ENCODE measurements at places on chromosomes 12 and 14.

DNA sequence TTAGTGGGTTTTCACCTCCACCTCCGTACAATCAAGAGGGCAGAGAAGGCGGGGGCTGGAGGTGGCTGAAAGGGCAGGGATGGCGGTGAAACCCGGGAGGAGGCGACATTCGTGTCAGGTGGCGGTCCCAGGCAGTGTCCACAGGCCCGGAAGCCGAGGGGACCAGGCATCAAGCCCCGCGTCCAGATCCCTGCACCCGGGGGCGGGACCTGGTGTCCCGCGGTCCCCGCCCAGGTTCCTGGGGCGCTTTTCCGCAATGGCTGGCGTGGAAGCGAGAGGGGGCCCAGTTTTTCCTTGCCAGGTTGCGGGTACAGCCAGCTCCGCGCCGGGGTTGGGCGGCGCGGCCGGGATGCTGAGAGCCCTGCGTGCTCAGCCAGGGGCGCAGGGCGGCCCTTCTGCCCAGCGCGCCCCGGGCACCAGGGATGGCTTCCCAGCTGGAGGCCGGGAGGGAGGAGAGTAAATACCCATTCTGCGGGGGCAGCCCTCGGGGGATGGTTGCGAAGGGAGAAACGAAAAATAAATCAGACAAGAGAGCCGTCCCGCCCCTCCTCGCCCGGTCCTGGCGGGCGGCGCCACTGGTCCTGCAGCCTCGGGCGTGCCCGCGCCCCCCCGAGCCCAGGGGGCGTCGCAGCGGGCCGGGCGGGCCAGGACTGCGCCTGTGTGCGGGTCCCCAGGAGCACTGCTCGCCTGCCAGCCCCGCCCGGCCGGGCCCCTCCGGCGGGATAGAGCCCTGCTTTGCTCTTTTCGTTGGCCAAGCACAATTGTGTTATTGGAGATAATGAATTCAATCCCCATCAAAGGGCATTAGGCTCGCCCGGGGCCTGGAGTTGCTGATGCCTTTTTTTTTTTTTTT is 11.5 kb downstream of the FOXA1 start:
- no peak for DNase-seq

- DNase-seq, result peak; percentile 10
These were observed 28.4 kb downstream of the DGLUCY start for GRCh38 chr14:91142214-91142668.

- DNase-seq, result no peak
These were observed 43.6 kb upstream of the NAA30 start for GRCh38 chr14:57346741-57347140.

DNA sequence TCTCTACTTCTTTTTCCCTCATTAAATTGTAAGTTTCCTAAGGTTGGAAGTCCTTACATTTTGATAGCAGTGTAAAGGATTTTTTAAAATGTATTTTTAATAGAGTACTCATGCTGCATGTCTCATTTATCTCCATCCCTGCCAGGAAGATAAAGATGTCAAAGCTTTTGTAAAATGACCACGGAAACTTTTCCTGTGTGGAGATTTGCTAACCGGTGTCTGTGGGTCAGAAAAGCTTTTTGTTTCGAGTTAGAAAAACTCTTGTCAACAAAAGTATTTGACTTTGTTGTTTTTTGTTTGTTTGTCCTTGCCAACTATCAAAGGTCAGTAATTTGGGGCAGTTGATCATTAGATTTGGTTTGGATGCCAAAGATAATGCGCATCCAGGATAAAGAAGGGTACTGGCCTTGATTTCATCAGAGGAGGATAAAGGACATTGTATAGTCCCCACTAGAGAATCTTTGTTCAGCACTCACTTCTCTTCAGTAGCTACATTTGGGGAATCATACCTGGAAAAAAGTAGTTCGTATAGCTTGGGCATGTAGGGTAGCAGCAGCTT is 156.8 kb upstream of the HIF1A start:
- no peak for DNase-seq

DNA sequence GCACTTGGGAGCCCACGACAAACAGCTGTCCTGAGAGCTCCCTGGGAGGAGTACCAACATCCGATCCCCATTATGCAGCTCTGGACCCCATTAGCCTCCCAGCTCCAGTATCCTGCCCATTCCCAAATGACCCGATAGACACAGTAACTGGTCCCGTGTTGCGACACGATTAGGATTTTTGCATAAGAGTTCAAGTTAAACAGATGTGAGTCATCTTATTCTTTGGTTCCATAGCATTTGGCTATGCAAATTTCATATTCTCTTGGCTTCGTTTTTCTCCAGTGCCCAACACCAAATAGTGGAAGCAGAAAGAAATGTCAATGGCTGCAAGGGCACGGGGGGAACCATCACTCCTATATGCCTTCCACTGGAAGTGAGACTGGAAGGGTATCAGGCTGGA is 43.0 kb upstream of the LRRC10 start:
- peak; percentile 49 for DNase-seq

DNA sequence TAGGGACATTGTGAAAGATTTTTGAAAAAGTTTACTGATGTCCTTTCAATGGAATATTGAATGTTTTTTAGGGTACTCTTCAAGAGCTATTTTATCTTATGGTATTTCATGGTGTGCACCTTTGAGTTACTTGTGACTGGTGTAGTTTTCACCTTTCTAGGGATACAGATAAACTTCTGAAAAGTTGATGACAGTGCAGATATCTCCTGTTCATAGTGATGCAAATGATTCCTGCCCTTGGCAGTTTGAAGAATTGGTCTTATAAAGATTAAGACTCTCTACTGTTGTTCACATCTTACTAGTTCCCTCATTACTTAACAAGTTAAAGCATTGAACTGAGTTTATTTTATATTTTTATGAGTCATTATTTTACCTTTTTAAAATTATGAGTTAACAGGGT is 408.9 kb downstream of the TRHDE start:
- no peak for DNase-seq

DNA sequence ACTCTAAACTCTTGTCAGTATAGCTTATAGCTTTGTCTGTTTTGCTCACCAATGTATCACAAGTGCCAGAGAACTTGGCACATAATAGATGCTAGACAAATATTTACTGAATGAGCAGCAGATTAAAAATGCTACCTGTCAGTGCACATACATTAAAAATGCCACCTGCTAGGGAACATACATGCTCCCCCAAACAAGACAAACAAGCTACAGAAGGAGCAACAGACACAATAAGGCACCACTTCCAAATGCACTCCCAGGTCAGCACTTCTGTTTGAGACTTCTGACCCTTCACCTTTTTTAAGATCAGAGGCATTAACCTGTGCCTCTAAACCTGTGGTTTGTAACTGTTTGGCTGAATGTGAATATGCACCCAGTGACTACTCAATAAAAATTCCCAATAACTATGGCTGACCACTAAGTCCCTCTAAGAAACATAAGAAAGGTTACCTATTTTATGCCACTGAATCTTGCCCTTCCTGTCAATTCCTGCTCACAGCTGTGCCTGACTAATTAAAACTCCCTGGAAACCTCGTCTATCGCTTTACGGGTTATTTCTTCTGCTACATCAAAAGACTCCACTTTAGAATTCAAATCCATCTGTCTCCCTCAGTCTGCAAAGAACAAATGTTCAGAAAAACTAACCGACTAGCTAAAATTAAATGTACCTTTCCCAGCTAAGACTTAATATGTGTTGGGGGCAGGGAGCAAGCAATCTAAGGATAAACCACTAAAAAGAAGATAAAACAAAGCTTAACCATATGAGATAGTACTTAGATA is 41.0 kb downstream of the HECTD4 start:
- DNase-seq, result no peak

DNA sequence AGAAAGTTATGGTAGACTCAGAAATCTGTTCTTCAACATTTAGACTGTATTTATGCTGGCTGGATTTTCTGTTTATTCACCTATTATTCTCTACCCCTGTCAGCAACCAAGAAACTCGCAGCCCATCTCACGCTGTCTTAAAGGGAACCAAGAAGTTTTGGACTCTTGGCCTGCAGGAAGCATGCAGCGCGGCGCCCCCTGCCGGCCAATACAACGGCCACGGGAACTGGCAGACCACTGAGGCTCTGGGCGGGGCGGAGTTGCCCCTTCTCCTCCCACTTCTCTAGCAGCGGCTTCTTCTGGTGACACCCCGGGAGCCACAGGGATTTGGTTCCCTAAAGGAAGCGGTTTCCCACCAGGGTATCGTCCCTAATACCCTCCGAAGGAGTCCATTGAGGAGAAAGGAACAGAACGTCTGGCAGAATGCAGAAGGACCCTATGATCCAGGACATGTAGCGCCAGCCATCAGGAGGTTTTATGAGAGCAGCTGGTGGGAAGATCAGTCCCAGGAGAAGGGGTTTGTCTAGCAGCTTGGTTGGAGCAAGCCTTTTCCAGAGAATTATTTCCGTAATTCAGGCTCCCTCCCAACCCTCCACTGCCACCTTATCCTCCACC is 21.0 kb upstream of the RNASE2 start:
- peak; percentile 44 for DNase-seq

DNA sequence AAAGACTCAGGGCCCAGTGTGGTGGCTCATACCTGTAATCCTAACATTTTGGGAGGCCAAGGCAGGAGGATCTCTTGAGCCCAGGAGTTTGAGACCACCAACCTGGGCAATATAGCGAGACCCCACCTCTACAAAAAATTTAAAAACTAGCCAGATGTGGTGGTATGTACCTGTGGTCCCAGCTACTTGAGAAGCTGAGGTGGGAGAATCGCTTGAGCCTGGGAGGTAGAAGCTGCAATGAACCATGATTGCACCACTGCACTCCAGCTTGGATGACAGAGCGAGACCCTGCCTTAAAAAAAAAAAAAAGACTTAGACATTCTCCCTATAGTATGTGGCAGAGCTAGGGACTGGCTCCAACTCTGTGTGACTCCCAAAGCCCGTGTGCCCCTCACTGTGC is 2.9 kb downstream of the UBE3B start:
- no peak for DNase-seq

Data from suppressor macrophage (primary cell).